ENCODE measurements at places on chromosomes 5 and 9.

GRCh38 chr5:151318850-151319732 is 15.5 kb upstream of the SLC36A3 start:
- peak; percentile 29 for DNase-seq

DNA sequence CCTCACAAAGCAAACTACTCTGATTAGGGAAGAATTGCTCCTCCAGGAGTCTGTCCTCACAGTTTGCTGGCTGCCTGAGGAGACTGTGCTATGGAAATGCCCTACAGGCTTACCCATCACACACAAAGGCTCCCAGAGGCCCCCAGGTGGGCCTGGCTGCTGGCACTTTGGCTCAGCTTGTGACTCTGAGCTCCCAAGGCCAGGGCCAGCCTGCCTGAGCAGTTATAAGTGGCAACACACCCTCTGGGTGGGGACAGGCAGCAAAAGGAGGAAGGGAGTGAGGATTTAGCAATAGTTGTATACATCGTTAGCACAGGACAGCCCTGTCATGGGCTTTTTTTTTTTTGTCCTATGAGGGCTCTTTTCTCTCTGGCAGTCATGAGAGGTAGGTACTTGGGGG is 103.5 kb downstream of the DAPK1 start:
- DNase-seq: no peak

DNA sequence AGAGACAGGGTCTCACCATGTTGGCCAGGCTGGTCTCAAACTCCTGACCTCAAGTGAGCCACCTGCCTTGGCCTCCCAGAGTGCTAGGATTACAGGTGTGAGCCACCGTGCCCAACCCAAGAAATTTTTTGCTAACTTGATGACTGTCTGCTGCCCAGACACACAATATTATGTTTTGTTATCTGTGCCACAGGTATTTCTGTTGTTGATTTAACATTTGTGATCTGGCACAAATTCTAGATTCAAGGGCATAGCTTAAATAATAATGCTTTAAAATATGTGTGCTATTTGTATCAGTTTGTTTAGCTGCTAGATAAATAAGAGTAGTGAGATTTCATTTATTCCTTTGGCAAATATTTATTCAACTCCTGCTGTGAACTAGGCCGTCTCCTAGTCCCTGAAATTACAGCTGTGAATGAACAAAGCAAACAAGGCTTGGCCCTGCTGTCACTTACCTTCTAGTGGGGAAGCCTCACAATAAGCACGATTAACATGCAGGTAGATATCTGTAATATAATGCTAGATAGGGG is 35.3 kb downstream of the GAPVD1 start:
- no peak for DNase-seq

DNA sequence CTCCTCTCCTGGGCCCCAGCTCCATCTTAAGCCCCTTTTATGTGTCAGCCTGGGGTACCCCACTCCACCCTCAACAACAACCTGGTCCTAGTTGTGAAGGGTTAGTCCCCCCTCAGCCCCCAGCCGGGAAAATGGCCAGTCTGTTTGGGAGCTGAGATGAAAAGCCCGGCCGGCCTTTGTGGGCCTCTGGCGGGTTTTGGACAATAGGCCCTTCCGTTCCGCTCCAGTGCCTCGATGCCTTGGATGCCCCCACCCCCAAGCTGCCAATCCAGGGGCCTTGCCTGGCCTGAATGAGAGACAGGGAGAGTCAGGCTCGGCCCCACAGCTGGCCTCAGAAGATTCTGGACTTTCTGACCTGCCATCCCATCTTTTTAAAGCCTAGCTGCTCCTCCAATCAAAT is 9.2 kb downstream of the CNTFR start:
- DNase-seq: no peak

- DNase-seq: no peak
These were observed 46.5 kb downstream of the ELOVL7 start for GRCh38 chr5:60797482-60798153.

DNA sequence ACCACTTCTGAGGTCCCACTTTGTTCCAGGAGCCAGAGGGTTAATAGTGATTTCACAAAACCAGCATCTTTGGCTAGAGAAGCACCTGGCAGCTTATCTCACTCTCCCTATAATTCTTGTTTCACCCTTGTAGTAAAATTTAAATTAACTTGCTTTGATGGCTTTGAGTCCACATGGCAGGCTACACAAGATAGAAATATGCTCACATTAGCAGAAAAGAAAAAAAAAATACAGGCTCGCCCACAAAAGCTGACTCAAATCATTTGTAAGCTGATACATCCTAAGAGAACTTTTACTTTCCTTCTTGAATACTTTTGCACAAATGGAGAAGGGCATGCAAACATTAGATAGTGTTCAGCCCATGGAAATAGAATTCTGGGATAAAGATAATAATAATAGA is 36.2 kb downstream of the TNFSF15 start:
- DNase-seq: no peak

DNA sequence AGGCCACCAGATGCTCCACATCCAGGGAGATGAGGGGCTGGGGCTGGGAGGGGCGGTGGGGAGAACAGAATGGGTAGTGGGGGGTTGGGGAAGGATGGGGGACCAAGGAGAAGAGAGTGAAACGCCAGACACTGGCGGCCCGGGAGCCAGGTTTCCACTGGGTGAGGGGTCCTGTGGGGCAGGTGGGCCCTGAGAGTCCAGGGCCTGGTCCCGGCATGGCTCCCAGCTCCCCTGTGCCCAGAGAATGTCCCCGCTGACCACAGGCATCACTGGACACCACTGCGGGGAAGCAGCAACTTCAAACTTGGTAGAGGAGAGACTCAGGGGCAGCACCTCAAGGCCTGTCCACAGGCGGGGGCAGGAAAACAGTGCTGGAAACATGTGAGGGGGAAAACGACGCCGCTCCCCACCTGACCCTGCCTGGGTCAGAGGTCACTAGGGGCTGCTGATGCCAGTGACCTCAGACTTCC is 13.2 kb downstream of the NINJ1 start:
- no peak for DNase-seq

GRCh38 chr5:122773619-122774018 is 1.3 kb upstream of the SNX2 start:
- no peak for DNase-seq

- DNase-seq: no peak
These were observed 7.8 kb downstream of the SH3PXD2B start for GRCh38 chr5:172446336-172447051.

DNA sequence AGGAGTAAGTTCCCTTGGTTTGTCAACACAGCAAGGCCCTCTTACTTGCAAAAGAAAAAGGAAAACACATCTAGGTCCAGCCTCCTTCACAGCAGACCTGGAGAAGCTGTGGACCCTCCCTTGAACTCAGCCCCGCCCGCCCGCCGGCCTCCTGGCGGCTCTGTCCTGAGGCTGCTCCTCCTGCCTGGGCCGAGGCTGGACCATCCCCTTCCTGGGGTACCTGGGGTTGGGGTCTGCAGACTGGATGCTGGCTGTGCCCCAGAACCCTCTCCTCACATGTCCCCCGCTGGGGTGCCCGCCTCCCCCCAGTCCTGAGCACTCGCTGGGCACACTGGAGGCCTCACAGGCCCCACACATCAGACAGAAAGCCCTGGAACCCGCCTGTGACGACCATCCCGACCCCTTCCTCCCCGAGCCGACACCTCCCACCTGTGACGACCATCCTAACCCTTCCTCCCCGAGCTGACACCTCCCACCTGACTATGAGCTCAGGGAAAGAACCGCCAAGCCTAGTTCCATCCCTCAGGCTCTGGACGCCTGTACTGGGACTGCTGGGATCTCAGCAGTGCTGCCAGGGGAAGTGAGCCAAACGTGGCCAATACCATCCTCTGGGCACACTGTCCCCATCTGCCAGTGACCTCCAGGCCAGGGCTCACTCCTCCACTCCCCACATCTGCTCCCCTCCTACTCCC is 7.2 kb upstream of the TMEM210 start:
- no peak for DNase-seq

DNA sequence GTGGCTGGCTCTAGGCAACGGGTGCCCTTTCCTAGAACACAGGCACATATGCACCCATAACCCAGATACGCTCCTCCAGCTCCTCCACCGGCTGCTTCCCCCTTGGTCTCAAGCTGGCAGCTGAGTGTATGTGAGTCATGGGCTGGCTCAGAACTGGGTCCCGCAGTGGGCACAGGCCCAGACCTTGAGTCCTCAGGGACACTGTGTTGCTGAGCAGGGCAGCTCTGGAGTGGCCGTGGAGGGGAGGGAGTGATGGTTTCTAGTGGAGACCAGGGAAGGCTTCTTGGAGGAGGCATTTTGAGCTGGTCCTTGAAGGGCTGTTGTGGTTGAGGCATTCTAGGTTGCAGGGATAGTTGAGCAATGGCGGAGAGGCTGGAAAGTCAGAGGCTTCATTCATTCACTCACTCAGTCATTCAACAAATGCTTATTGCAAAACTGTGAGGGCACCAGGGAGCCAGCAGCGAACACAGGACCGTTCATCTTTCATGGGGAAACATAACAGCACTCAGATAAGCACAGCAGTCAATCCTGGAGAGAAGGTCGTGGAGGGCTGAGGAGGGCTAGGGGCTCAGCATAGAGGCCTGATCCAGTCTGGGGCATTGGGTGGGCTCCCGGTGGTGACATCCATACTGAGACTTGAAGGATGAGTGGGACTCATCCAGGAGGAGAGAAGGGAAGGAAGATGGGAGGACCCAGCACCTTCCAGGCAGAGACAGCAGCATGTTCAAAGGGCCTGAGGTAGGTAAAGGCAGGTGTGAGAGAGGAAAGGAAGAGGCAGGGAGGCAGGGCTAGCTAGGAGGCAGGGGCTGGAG is 2.4 kb downstream of the BBLN start:
- no peak for DNase-seq

GRCh38 chr5:107915176-107915812 is 244.6 kb upstream of the EFNA5 start:
- no peak for DNase-seq

DNA sequence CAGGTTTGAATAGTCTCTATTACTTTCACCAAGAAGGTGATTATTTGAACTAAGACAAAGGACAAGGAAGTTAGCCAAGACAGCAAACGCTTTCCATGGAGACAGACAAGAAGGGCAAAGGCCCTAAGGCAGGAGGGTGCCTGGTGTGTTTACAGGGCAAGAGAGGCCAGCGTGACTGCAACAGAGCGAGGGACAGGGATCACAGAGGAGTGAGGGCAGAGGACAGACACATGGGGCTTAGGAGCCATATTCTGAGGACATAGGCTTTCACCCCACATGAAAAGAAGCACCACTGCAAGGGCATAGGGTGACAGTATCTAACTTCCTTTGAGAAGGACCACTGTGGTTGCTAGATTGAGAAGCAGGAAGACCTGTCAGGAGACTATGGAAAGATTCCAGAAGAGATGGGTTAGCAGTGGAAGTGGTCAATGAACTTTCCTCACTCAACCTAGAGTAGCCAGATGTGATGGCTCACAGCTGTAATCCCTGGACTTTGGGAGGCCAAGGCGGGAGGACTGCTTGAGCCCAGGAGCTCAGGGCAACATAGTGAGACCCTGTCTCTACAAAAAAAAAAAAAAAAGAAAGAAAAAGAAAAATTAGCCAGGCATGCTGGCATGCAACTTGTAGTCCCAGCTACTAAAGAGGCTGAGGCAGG is 5.0 kb upstream of the HAVCR1 start:
- no peak for DNase-seq

- DNase-seq: no peak
These were observed 63.8 kb downstream of the FNBP1 start for GRCh38 chr9:129979071-129979745.

DNA sequence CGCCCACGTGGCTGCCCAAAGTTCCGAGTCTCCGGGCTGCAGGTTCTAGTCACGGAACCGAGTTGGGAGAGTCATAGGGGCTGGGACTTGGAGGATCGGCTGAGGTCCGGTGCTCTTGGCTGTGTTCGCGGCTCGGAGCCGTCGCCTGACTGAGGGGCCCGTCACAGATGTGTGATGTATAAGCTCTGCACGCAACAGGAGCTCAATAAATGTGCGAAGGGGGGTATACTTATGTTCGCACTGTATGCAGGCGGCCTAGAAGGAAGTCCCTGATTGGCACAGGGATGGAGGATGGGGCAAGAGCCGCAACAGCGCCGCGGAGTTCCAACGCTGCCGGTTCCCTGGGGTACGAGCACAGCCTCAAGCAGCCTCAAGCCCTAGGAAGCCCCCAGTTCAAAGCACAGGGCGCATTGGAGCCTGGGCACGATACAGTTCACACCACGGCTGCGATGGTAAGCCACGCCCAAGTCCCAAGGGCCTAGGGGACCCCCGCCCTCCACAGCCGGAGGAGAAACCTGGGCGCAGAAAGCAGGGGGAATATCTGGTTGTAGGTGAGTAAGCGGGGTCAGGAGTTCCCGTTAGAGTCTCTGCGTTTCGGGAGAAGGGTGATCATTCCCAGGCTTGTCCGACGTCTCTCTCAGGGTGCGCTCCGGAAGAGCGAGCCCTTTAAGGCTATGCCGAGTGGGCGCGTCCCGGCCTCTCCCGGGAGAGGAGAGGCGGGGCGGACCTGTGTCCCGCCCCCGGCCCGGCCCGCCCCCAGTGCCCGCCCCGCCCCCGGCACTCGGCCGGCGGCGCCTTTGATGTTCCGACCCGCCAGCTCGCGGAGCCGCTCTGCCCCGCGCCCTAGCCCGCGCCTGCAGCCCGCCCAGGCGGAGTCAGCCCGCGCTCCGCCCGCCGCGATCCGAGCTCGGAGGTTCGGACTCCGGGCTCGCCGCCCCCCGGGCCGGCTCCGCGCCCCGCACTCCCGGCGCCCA is at the start of gene TCF7:
Gene TCF7, plus strand, starts transcription at position 780 of the 974 bp plus-strand sequence. CDS start 226 bp downstream, outside the sequence.
- DNase-seq: peak; percentile 94

DNA sequence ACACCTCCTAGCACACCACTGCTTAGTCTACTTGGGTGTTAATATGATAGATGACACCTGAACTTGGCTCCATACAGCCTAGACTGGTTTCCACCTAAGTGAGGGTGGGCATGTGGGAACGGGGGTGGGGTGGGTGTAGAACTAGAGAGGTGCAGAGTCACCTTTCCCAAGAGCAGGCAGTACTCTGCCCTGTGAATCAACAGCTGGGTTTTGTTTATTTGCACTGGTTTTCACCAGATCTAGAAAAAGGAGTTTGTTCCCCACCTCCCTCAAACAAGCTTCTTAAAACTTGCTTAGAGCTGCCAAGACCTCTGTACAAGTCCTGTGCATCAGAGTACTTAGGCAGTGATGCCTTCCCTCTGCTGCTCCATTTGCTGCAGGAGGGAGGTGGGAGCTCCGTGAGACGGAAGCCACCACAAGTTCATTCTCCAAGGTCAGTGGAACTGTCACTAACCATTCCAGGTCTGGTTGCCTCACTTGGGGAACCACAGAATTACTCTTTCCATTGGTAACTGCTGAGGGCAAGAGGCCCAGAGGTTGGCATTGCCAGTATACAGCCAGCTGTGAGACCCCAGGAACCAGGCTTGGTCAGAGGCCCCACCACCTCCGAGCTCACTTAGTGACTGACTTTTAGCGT is 163.5 kb downstream of the NR3C1 start:
- no peak for DNase-seq

DNA sequence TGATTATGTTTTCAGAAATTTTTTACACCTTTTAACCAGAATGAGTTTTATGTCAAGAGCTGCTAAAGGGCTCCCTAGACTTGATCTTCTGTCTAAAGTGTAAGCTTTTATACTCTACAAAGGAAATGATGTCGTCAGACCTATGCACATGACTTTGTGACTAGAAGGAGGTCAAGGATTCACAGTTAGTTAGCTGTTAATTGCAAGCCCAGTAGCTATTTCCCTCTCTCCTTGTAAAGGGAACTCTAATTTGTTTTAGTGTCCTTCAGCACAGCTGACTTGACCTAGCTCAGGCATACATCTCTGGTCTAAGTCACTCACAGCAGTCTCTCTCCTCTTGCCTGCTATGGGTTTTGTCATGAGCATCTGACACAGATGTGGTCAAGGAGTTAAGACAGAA is 173.5 kb upstream of the NREP start:
- DNase-seq: no peak

GRCh38 chr9:108953983-108954574 is 19.9 kb downstream of the ABITRAM start:
- DNase-seq: peak; percentile 43

GRCh38 chr5:72071906-72072305 is 35.4 kb upstream of the MAP1B start:
- DNase-seq: no peak
